ENCODE measurements at places on chromosomes 5 and 9.

GRCh38 chr5:55593115-55593472, 58.3 kb upstream of the PLPP1 start:
- no peak for DNase-seq

DNA sequence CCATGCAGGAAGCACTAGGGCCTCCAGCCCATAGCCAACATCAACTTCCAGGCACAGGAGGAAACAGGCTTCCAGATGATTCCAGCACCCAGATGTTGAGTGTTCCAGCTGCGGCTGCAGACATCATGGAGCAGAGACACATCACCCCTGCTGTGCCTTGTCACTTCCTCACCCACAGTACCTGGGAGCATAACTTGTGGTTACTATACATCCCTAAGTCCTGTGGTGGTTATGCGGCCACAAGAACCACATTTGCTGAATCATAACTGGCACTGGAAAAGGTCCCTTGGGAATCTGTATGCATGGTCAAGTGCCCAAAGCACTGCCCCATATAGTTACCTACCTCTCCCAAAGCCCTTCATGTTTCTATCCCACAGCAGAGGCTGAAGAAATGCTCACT, 56.6 kb downstream of the WHRN start:
- DNase-seq, result no peak

GRCh38 chr9:125145425-125145824, 2.1 kb upstream of the SCAI start:
- DNase-seq, result no peak

GRCh38 chr5:78669331-78669730, 20.8 kb upstream of the LHFPL2 start:
- DNase-seq, result no peak

GRCh38 chr5:164671640-164672039, 1166.2 kb downstream of the MAT2B start:
- DNase-seq, result no peak

- DNase-seq, result no peak
These were observed 127.9 kb upstream of the PTGER4 start for GRCh38 chr5:40551496-40552491.

DNA sequence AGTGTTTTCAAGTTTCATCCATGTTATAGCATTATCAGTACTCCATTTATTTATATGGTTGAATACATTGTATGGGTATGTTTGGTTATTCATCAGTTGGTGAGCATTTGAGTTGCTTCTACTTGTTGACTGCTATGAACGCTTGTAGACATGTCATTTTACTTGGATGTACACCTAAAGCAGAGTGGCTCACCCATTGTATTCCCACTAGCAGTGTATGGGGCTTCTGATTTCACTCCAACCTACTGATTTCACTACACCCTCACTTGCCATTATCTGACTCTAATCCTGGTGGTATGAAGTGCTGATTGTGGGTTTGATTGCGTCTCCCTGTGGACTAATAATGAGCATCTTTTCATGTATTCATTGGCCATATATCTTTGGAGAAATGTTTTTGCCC, 9.5 kb downstream of the NPM1 start:
- no peak for DNase-seq

- no peak for DNase-seq
These were observed 314.5 kb upstream of the TLE4 start for GRCh38 chr9:79257228-79257781.

DNA sequence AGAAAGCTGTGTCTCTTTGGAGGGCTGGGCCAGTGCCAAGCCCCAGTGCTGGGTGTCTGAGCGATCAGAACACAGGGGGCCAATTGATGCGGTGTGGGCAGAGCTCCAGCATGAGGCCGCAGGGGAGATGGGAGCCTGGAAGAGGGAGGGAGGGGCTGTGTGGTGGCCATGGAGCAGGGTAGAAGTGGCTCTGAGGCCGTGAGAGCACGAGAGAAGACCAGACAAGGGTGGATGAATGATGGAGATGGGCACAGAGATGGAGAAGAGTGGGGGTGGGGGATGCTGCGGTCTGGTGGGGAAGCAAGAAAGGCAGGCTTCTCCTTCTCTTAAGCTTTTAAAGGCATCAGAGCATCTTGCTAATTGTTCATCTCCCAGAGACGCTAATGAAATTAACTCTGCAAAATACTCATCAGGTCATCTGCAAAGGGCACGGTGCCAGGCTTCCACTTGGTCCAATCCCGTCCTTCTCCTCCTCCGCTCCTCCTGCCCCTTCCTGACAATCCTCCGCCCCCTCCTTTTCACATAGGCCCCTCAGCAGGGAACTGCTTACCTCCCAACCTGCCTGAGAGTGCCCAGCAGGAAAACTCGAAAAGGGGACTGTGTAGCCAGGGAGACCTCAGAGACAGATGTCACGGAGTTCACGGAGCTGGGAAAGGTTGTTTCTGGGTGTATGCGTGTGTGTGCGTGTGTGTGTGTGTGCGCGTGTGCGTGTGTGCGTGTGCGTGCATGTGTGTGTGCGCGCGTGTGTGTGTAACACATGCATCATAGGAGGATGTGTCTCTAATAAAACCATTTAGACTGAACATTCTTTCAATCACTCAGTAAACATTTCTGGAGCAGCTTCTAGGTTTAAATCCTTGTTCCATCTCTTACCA, 7.1 kb upstream of the UNC5A start:
- DNase-seq, result no peak

GRCh38 chr9:22170556-22170955, 161.5 kb upstream of the CDKN2B start:
- DNase-seq, result no peak

DNA sequence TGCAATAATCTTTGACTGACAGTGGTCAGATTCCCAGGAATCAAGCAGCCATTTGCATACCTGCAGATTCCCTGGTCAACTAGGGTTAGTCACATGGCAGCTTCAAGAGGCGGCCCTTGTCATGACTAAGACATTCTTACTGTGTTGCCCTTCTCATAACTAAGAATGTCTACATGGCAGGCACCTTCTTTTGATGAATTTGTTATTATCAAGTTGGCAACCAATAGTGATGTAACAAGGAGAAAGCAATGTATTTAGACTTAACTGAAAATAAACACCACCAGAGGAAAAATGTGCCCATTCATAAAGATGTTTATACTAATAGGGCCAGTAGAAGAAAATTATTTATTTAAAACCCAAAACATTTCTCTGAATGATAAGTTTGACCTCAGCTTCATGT, 215.6 kb downstream of the TLE1 start:
- no peak for DNase-seq

GRCh38 chr5:127515693-127516440, 1.6 kb upstream of the PRRC1 start:
- DNase-seq, result no peak

- DNase-seq, result no peak
These were observed 75.4 kb downstream of the BNC2 start for GRCh38 chr9:16794871-16795639.

GRCh38 chr5:147836439-147836838, 5.0 kb upstream of the SPINK1 start:
- DNase-seq, result no peak

DNA sequence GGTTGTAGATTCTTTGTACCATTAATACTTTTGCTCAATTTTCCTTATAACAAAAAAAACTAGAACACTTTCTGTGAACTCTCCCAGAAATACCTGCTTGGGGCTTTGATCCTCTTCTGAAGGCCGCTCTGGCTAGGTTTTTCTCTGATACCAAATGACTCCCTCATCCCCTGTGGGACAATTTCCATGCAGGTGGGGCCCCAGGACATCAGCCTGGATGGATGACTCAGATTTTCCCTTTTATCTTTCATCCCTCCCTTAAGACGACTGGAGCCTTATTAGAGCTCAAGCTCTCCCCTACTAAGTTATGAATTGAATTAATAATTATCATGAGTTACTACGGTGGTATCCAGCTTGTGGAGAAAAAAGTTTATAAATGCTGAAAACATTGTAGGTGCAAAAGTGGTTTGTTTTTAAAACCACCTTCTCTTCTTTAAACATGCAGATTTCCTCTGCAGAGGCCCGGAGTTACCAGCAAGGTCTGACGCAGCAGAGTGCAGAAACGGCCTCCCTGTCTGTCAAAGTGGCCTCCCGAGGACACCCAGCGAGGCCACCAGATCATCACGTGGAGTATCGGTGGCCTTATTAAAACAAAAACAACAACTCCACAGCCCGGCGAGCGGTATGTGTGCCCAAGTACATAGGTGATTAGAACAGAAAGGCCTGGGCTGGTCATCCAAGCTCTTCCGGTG, 50.8 kb upstream of the IRX4 start:
- DNase-seq, result no peak

- no peak for DNase-seq
These were observed 6.3 kb upstream of the APTX start for GRCh38 chr9:33007755-33008154.

GRCh38 chr5:175253597-175253996, 190.4 kb downstream of the DRD1 start:
- peak; percentile 22 for DNase-seq

GRCh38 chr9:85427772-85428171, 314.0 kb downstream of the AGTPBP1 start:
- DNase-seq, result no peak

- DNase-seq, result no peak
These were observed 82.7 kb upstream of the ORM1 start for GRCh38 chr9:114240216-114240615.

DNA sequence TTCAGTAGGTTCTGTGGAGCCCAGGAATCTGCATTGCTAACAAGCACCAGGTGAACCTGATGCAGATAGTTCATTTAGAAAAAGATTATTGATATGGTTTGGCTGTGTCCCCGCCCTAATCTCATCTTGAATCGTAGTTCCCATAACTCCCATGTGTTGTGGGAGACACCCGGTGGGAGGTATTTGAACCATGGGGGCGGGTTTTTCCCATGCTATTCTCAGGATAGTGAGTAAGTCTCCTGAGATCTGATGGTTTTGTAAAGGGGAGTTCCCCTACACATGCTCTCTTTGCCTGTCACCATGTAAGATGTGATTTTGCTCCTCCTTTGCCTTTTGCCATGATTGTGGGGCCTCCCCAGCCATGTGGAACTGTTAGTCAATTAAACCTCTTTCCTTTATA, 212.0 kb downstream of the RAB3C start:
- DNase-seq, result no peak

- DNase-seq, result no peak
These were observed 443.4 kb downstream of the NTRK2 start for GRCh38 chr9:85112933-85113418.

- no peak for DNase-seq
These were observed 772 bp upstream of the TARS1 start for GRCh38 chr5:33439905-33440481.

DNA sequence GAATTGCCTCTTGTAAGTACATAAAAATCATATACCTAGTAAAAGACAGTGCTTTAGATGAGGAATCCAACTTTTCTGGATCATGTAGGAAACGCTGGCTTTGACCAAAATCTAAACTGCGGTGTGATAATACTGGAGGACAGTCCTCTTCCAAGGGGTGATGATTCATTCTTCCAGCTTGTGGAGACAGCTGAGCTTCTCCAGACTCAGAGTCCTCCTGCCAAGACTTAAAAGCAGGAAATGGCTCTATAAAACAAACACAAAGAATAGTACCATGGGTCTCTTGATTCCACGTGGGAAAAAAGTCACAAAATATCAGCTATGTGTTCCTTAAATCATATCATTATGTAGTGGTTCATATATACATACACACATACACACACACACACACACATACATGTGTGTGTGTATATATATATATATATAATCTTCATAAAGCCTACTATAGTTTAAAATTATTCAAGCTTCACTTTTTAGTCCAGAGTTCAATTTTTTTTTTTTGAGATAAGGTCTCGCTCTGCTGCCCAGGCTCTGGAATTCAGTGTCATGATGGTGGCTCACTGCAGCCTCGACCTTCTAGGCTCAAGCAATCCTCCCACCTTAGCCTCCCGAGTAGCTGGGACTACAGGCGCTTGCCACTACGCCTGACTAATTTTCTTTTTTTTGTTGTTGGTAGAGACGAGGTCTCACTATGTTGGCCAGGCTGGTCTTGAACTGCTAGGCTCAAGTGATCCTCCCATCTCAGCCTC, 65.0 kb downstream of the PKD2L2 start:
- DNase-seq, result no peak

- no peak for DNase-seq
These were observed 42.1 kb downstream of the FOCAD start for GRCh38 chr9:20726144-20726543.

GRCh38 chr5:62569470-62569869, 9.1 kb upstream of the LRRC70 start:
- DNase-seq, result no peak

DNA sequence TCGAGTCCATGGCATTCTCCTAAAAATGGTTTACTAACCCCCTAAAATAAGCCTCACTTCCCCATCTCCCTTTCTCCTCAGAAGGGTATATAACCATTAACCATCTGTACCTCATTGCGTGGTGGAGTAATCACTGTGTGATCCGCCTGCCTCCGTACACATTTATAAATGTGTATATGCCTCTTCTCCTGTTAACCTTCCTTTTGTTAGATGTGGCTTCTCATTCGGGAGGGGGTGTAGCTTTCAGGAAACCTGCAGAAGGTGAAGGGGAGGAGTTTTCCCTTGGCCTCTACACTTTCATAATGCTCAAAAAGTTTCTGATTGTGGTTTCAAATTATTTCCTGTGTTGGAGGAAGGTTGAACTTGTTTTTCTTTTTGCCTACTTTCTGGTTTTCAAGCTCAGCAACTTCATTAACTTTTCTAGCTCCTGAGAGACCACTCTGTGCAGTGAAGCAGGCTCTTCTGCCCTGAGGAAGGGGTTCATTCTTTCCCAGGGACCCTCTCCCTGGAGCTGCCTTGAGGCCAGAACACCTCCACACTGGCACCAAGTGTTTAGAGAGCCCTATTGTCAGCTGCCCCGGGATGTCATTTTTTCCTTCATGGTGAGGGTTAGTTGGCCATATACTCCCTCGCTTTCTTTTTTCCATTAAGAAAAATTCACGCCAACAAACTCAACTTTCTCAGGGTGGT, 46.9 kb downstream of the RASGRF2 start:
- no peak for DNase-seq

GRCh38 chr5:95760273-95761191, 29.4 kb downstream of the RHOBTB3 start:
- DNase-seq, result no peak

GRCh38 chr5:37724395-37725125, 115.3 kb downstream of the GDNF start:
- no peak for DNase-seq

- DNase-seq, result no peak
These were observed 80.1 kb downstream of the NLN start for GRCh38 chr5:65802080-65802479.

DNA sequence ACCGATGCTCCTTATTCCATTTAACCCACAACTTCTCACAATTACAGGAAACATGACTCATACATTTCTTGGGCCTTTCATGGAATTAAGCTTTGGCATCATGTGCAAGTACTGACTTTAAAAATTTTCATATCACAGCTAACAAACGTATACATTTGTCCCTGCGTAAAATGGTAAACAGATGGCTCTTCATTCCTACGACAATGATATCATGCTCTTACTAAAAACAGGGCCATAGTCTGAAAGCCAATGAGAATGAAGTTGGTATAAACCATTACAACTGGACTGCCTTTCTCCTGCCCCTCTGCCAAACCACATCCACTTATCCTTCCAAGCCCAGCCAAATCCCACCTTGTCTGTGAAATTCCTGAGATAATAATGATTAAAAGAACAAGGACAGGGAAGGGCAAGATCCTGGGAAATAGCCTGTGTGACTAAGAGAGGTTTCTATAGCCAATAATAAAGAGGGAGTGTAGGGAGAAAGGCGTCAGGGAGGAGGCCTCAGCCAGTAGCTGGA, 44.9 kb upstream of the ZNF366 start:
- no peak for DNase-seq
